ENCODE measurements at places on chromosomes 2 and 18.
A peak's percentile ranks its signal among the peaks of the same experiment; 100 is the strongest.

GRCh38 chr2:17318013-17318412 is 200.2 kb downstream of the RAD51AP2 start:
- no peak for DNase-seq

- DNase-seq, result no peak
Measured at GRCh38 chr18:44388329-44388728, 292.4 kb upstream of the SETBP1 start.

DNA sequence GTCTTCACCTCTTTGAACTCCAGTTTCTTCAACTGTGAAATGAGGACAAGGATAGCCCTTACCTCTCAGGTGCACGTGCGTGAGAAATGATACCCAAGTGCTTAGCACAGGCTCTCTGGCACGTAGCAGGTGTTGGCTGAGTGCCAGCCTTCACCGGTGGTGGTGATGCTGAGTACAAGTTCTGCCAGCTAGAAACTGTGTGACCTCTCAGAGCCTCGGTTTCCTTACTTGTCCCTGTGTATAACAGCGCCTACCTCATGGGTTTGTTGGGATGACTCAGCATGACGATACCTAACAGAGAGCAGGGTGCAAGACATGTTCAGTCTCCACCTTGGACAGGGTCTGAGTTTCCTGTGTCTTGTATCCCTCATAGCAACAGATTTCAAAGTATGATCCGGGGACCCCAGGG is 205.1 kb downstream of the TNS1 start:
- DNase-seq, result no peak

DNA sequence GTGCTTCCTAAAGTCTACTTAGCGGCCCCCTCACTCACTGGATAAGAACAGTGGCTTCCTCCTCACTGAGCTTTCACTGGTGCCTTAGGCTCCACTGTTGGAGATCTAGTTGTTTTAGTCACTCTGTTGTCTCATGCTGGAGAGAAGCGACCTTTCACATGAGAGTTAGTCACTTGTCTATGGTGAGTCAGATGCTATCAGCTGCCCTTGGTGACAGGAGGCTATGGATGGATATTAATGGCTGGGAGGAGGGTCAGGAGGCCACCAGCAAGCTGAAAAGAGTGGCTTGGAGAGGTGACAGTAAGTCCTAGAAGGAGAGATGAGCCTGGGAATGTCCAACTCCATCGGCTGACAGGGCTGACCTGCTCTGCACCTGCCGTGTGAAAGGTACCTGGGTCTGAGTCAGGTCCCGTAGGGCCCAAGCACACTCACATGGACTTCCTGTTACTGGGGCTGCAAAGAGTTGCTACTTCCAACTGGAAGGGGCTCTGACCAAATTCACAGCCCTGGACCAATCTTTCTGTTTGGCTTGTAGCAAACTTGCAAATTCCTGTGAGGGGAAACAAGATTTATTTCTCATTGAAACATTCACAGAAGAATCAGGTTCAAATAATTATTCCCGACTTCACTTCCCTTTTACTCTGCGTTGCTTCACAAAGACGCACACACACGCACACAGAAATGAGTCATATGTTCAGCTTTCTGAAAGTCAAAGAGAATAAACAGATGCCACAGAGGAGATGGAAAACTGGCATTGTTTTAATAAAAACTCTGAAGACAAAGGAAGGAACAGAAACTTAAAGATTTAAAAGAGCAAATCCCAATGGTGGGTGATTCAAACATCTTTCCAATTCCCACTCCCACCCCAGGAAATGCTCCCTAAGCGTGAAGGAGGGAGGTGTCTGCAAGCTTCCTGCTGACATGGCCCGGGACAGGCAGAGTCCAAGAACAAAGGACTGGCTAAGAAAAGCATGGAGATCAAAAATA is 203.5 kb upstream of the TWIST2 start:
- peak; percentile 18 for DNase-seq

DNA sequence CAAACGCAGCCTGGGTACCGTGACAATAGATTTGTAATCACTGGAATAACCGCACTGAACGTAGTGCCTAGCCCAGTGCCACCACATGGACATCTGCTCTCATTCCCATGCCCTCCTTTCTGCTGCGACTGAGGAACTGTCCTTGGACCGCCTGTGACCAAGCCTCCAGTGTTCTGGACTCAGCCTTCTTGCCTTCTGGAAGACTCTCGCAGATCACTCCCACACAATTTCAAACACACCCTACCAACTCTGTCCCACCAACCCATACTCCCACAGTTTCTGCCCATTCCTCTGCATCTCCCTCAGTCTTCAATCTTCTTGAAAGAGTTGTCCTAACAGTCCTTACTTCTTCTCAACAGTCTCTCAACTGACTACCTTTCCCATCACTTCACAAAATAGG is 2.1 kb downstream of the RNF149 start:
- DNase-seq, result peak; percentile 57

DNA sequence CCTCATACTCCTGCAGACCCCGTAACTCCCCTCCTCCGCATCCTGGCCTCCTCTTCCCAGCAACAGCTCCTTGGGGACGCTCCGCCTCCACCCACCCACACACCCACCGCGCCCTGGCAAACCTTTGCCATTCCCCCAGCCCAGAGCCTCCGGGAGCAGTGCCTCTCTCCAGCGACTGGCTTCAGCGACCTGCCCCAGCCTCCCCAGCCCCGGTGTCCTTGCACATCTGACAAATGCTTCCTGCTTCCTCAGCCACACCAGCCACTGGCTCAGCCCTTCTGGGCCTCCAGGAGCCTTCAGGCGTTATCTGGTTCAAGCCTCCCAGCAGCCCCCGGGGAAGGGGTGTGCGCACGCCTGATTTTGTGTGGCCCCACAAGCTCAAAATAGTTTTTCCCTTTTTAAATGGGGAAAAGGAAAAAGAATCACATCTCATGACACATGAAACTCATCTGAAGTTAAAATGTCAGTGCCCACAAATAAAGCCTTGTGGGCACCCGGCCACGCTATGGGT is 14.2 kb downstream of the ESPNL start:
- no peak for DNase-seq

GRCh38 chr2:111904726-111905474 is 6.5 kb downstream of the MERTK start:
- no peak for DNase-seq

DNA sequence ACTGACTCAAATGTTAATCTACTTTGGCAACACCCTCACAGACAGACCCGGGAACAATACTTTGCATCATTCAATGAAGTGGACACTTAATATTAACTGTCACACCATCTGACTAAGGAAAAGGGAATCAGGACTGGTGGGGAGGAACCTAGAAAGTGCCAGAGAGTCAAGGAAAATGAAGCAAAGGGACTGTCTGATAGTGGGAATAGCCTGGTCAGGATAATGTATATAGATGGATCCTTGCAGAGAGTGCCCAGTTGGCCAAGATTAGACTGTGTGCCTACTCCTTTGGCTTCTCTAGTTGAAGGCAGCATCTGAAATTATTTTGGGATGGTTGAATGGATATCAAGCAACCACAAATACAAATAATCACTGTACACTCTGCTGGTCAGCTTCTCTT is 45.2 kb downstream of the ARL6IP6 start:
- no peak for DNase-seq

DNA sequence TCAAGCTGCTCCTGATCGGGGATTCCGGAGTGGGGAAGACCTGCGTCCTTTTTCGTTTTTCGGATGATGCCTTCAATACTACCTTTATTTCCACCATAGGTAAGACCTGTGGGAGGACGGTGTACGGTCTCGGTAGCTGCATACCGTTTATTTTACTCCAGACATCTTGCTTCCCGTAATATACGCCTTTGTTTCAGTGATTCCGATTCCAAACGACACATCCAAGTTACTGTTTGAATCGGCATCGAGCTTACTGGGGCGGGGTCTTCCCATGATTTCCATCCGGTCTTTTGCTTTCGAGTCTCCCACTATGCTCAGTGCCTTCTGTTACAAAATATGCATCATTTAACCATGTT is 731 bp downstream of the RAB10 start:
- no peak for DNase-seq

DNA sequence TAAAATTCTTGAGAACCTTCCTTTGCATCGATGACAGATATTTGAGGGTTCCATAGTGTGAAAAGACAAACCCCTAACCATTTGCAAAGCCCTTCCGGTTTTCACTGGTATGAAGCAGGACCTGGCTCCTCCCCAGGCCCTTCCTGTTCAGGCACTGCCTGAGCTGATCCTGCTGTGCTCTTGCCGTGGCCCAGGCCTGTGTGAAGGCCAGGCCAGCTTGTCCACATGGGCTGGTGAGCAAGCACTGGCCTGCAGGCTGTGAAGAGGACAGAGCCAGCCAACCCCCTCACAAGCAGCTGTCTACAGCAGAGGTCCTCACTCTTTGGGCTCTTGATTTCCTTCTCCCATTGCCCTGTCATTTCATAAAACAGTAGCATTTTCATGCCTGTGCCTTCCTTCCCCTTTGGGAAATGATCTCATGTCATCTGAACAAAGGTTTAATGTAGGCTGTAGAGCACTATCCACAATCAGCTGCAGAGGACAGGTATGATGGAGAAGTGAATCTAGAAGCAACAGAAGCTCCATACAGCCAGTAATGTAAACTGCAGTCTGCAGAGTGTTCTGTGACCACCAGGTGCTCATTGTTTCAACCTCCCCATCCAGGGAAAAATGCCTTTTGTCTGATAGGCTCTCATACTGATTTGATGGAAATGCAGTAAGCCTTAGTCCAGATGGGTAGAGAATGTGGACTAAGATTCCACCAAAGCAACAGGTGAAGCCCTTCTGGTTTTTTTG is 19.8 kb downstream of the MPHOSPH10 start:
- no peak for DNase-seq

GRCh38 chr2:241381872-241382271 is 25.8 kb downstream of the FARP2 start:
- no peak for DNase-seq

- DNase-seq, result no peak
Measured at GRCh38 chr18:48375150-48375800, 33.9 kb downstream of the ZBTB7C start.

DNA sequence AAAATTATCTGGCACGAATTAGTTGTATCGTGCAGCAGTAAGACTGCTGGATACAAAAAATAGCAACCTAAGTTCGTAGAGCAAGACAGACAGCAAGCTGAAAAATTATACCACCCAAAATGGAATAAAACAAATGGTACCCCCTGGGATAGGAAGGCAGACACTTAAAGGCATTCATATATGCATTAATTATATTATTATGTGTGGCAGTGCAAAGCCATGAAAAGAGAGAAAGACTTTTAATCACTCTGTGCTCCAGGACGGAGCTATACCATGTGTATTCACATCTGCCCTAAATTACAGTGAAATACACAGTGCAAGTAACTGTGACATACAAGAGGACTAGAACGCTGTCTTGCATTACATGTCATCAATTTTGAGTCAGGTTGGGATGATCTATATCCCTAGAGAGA is 235.9 kb downstream of the GULP1 start:
- no peak for DNase-seq

DNA sequence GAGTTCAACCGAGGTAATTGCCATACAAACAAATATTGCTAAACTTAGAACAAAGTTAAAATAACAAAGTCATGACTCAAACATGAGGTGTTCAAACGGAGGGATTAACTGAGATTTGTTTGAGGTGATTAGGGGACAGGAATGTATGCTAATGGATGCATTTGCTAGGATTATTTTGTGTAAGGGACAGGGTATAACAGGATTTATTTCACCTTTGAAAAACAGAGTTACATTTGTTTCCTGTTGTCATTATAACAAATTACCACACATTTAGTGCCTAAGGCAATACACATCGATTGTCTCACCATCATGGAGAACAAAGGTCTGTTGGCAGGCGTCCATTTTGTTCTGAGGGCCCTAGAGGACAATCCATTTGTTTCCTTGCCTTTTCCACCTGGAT is 304.3 kb upstream of the CNTNAP5 start:
- DNase-seq, result no peak

- DNase-seq, result no peak
Measured at GRCh38 chr2:37282746-37283145, 41.9 kb downstream of the PRKD3 start.

GRCh38 chr2:233117811-233118647 is 57.9 kb downstream of the INPP5D start:
- DNase-seq, result no peak

- DNase-seq, result no peak
Measured at GRCh38 chr18:4586731-4587130, 131.6 kb upstream of the DLGAP1 start.

DNA sequence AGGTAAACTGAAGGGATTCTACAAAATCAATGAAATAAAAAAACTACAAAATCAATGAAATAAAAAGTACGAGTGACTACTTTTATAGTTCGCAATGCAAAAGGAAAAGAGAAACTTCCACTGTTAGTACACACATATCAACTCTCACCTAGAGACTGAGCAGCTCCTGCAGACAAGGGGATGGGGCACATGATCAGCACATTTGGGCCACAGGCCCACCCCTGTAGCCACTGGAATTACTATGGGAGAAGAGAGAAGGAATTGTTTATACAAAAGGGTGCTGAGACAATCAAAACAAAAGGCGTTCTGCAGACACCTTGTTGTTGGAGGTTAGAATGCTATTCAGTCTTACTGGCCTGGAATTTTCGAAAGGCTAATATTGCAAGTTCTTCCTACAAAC is 34.7 kb upstream of the CD226 start:
- DNase-seq, result no peak

GRCh38 chr18:23994361-23994902 is 20.1 kb upstream of the TTC39C start:
- no peak for DNase-seq
